ENCODE measurements at places on chromosomes 12 and 14.

DNA sequence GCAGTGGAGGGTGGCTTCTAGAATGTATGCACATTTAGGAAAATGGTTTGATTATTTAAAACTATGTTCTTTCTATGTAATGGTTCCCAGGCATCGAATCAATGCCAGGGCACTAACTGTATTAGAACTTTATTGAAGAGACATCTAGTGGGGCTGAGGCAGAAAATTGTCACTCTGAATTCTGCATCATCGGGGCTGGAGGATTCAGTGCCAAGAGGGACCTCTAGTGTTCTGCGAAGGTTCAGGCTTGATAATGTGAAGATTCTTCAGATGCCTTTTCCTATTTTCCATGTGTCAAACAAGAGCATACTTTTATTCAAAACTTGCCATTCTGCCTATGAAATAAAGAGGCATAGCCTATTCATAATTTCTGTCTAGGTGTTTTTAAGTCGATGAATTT lies 146.3 kb downstream of the CAND1 start:
- DNase-seq, result no peak
- peaks cover 6% of the 10 kb centered on the region for H3K36me3 ChIP-seq
- H3K27ac ChIP-seq, result no peak overlapping the region
- H3K27me3 ChIP-seq, result peaks cover 8% of the 10 kb centered on the region
- H3K4me1 ChIP-seq, result no peaks in the 10 kb centered on the region

- peaks cover 9% of the 10 kb centered on the region for H3K36me3 ChIP-seq
- H3K4me1 ChIP-seq, result peaks cover 2% of the 10 kb centered on the region
- H3K27ac ChIP-seq, result no peak overlapping the region
- no peak for DNase-seq
- no peak overlapping the region for H3K4me3 ChIP-seq
- H3K27me3 ChIP-seq, result peaks cover 30% of the 10 kb centered on the region
Observed at GRCh38 chr12:51941604-51942003, 9.9 kb upstream of the ACVR1B start.

GRCh38 chr14:88252498-88252897 lies 70.6 kb downstream of the KCNK10 start:
- no peaks in the 10 kb centered on the region for H3K4me1 ChIP-seq
- H3K27ac ChIP-seq, result no peak overlapping the region
- no peaks in the 10 kb centered on the region for H3K36me3 ChIP-seq
- DNase-seq, result no peak
- peaks cover 7% of the 10 kb centered on the region for H3K27me3 ChIP-seq

GRCh38 chr14:105386581-105387529 lies 11.5 kb upstream of the TEX22 start:
- peaks cover 2% of the 10 kb centered on the region for H3K36me3 ChIP-seq
- DNase-seq, result no peak
- no peak overlapping the region for H3K4me3 ChIP-seq
- no peaks in the 10 kb centered on the region for H3K27me3 ChIP-seq
- no peak overlapping the region for H3K27ac ChIP-seq

GRCh38 chr14:92122351-92122677 lies 545 bp downstream of the CPSF2 start:
- no peaks in the 10 kb centered on the region for H3K27me3 ChIP-seq
- peaks cover 9% of the 10 kb centered on the region for H3K36me3 ChIP-seq
- DNase-seq, result no peak

GRCh38 chr12:27464220-27464554 lies 17.7 kb downstream of the SMCO2 start:
- H3K4me3 ChIP-seq, result no peak overlapping the region
- H3K27ac ChIP-seq, result no peak overlapping the region
- peaks cover 3% of the 10 kb centered on the region for H3K4me1 ChIP-seq
- DNase-seq, result no peak
- no peaks in the 10 kb centered on the region for H3K36me3 ChIP-seq

- H3K36me3 ChIP-seq, result peaks cover 23% of the 10 kb centered on the region
- peak overlapping the region; percentile 99 for H3K27ac ChIP-seq
- peaks cover 23% of the 10 kb centered on the region for H3K4me1 ChIP-seq
- peak overlapping the region; percentile 100 for H3K4me3 ChIP-seq
- no peak for DNase-seq
- H3K27me3 ChIP-seq, result no peaks in the 10 kb centered on the region
Observed at GRCh38 chr12:112408621-112409020, 784 bp downstream of the RPL6 start.

DNA sequence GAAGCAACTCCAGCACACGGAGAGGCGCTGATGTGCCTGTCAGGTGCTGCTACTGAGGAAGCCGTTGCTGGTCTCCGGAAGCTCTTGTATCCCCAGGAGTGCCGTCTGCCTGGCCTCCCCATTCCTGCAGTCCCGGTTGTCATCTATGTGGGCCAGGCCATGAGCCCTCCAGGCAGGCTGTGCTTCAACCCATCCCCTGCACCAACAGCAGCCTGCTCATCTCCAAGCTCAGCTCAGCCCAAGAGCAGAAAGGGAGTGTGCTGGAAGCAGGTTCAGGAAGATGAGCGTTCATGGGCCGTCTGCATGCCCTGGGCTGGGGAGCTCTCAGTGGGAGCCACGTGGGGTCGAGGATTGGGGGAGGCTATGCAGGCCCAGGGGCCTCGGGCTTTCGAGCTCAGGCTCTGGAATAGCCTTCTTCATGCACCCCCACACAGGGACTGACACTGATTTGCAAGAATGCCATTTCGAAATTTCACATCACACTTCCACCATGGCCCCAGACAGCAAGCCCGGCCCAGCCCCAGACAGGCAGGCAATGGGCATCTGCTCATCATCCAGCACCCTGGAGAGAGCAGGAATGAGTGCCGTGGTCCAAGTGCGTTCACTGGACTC lies 164.5 kb downstream of the KIF26A start:
- peaks cover 2% of the 10 kb centered on the region for H3K4me1 ChIP-seq
- no peak overlapping the region for H3K27ac ChIP-seq
- DNase-seq, result no peak
- H3K36me3 ChIP-seq, result no peaks in the 10 kb centered on the region
- H3K4me3 ChIP-seq, result no peak overlapping the region
- no peaks in the 10 kb centered on the region for H3K27me3 ChIP-seq

- peak overlapping the region; percentile 92 for H3K27ac ChIP-seq
- H3K4me1 ChIP-seq, result peaks cover 40% of the 10 kb centered on the region
- no peaks in the 10 kb centered on the region for H3K27me3 ChIP-seq
- DNase-seq, result no peak
- H3K36me3 ChIP-seq, result peaks cover 7% of the 10 kb centered on the region
Observed at GRCh38 chr12:9741726-9742125, 8.8 kb upstream of the CLECL1 start.

- DNase-seq, result no peak
- peak overlapping the region; percentile 54 for H3K4me3 ChIP-seq
- peaks cover 1% of the 10 kb centered on the region for H3K36me3 ChIP-seq
- H3K27me3 ChIP-seq, result peaks cover 2% of the 10 kb centered on the region
Observed at GRCh38 chr12:103530307-103531066, 34.7 kb upstream of the C12orf42 start.

GRCh38 chr12:89352242-89352491 lies 134 bp downstream of the DUSP6 start:
- H3K27me3 ChIP-seq, result no peaks in the 10 kb centered on the region
- peaks cover 46% of the 10 kb centered on the region for H3K4me1 ChIP-seq
- no peaks in the 10 kb centered on the region for H3K36me3 ChIP-seq
- peak overlapping the region; percentile 98 for H3K4me3 ChIP-seq
- peak overlapping the region; percentile 93 for H3K27ac ChIP-seq
- DNase-seq, result no peak

DNA sequence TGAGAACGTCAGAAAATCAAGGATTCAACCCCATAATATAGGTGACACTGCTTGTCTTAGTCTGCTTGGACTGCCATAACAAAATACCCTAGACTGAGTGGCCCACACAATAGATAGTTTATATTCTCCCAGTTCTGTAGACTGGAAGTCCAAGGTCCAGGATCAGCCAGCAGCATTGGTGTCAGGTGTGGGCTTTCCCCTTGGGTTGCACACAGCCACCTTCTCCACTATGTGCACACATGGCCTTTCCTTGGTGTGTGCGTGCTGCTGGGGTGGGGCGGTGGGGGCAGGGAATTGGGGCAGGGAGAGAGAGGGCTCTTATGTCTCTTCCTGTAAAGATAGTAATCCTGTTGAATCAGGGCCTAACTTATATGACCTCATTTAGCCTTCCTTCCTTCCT lies 106.4 kb downstream of the SLC25A47 start:
- H3K4me3 ChIP-seq, result no peak overlapping the region
- H3K27ac ChIP-seq, result no peak overlapping the region
- H3K36me3 ChIP-seq, result peaks cover 4% of the 10 kb centered on the region
- no peak for DNase-seq

- H3K4me3 ChIP-seq, result no peak overlapping the region
- H3K4me1 ChIP-seq, result no peaks in the 10 kb centered on the region
Observed at GRCh38 chr12:23204933-23205778, 580.2 kb downstream of the ETNK1 start.

- peaks cover 12% of the 10 kb centered on the region for H3K27me3 ChIP-seq
- no peak for DNase-seq
- H3K4me3 ChIP-seq, result no peak overlapping the region
Observed at GRCh38 chr12:51914034-51914923, 7.0 kb downstream of the ACVRL1 start.

- no peak overlapping the region for H3K27ac ChIP-seq
- DNase-seq, result no peak
- no peaks in the 10 kb centered on the region for H3K36me3 ChIP-seq
Observed at GRCh38 chr14:77323571-77323970, 2.7 kb downstream of the GSTZ1 start.

- no peak overlapping the region for H3K4me3 ChIP-seq
- peaks cover 17% of the 10 kb centered on the region for H3K27me3 ChIP-seq
- DNase-seq, result no peak
- H3K27ac ChIP-seq, result no peak overlapping the region
Observed at GRCh38 chr12:51825216-51825615, 23.3 kb downstream of the FIGNL2 start.

DNA sequence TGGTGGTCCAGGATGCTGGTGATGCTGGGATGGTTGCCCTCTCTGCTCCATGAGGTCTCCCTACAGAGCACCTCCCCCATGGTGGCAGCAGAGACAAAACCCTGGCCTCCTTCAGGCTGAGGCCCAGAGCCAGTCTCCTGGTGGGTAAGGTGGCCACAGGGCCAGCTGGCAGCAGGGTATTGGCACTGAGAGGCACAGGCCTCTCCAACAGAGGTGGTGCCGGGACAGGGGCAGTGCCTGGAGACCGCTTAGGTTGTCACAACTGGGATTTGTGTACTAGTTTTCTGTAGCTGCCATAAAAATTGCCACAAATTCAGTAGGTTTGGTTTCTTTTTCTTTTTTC lies 6.1 kb upstream of the MTA1 start:
- peaks cover 14% of the 10 kb centered on the region for H3K27me3 ChIP-seq
- H3K36me3 ChIP-seq, result no peaks in the 10 kb centered on the region
- no peak overlapping the region for H3K4me3 ChIP-seq

- H3K4me1 ChIP-seq, result peaks cover 22% of the 10 kb centered on the region
- peaks cover 2% of the 10 kb centered on the region for H3K27me3 ChIP-seq
- no peak for DNase-seq
- no peaks in the 10 kb centered on the region for H3K36me3 ChIP-seq
- H3K4me3 ChIP-seq, result peak overlapping the region; percentile 60
Observed at GRCh38 chr12:12909228-12909994, 18.0 kb downstream of the GPRC5A start.

GRCh38 chr12:43407816-43408645 lies 144.0 kb downstream of the ADAMTS20 start:
- peaks cover 2% of the 10 kb centered on the region for H3K4me1 ChIP-seq
- no peak overlapping the region for H3K27ac ChIP-seq
- no peak for DNase-seq

- H3K36me3 ChIP-seq, result peaks cover 4% of the 10 kb centered on the region
- H3K27ac ChIP-seq, result no peak overlapping the region
- peaks cover 10% of the 10 kb centered on the region for H3K27me3 ChIP-seq
- DNase-seq, result no peak
Observed at GRCh38 chr14:104120281-104120741, 18.1 kb upstream of the KIF26A start.

- peaks cover 8% of the 10 kb centered on the region for H3K4me1 ChIP-seq
- H3K36me3 ChIP-seq, result no peaks in the 10 kb centered on the region
- peak overlapping the region; percentile 91 for H3K27ac ChIP-seq
- H3K4me3 ChIP-seq, result peak overlapping the region; percentile 94
- peak; percentile 25 for DNase-seq
Observed at GRCh38 chr12:26195641-26196420, 458 bp downstream of the SSPN start.

DNA sequence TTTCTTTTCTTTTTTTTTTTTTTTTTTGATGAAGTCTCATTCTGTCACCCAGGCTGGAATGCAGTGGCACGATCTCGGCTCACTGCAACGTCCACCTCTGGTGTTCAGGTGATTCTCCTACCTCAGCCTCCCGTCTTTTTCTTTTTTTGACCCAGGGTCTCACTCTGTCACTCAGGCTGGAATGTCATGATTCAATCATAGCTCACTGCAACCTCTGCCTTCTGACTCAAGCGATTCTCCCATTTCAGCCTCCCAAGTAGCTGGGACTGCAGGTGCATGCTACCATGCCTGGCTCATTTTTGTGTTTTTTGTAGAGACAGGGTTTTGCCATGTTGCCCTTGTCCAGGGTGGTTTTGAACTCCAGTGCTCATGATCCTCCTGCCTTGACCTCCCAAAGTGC lies 12.0 kb downstream of the FUT8 start:
- H3K36me3 ChIP-seq, result peaks cover 24% of the 10 kb centered on the region
- H3K4me3 ChIP-seq, result no peak overlapping the region
- H3K27me3 ChIP-seq, result no peaks in the 10 kb centered on the region
- H3K27ac ChIP-seq, result no peak overlapping the region
- peaks cover 37% of the 10 kb centered on the region for H3K4me1 ChIP-seq

DNA sequence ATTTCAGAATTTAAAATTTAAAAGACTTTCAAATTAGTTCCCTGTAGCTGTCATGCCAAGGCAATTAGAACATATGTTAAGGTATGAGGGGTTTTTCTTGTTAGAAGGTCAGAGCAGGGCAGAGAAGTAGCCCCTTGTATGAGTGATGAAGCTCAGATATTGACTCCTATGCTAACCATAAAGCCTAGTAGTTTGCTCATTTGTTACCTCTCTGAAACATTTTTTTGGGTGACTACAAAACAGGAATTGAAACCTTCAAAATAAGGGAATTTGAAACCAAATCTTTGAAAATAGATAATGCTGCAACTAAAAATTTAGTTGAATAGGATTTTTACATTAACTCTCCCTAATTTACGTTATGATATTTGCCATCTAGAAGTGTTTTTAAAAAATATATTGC lies 333.5 kb downstream of the NAV3 start:
- no peaks in the 10 kb centered on the region for H3K36me3 ChIP-seq
- no peaks in the 10 kb centered on the region for H3K4me1 ChIP-seq
- no peak overlapping the region for H3K27ac ChIP-seq
- H3K27me3 ChIP-seq, result peaks cover 1% of the 10 kb centered on the region
- DNase-seq, result no peak
- H3K4me3 ChIP-seq, result no peak overlapping the region

GRCh38 chr12:15001733-15002382 lies 29.0 kb downstream of the PDE6H start:
- DNase-seq, result no peak
- H3K27me3 ChIP-seq, result peaks cover 10% of the 10 kb centered on the region
- no peak overlapping the region for H3K4me3 ChIP-seq

- DNase-seq, result no peak
- no peaks in the 10 kb centered on the region for H3K36me3 ChIP-seq
- H3K4me1 ChIP-seq, result peaks cover 31% of the 10 kb centered on the region
- no peak overlapping the region for H3K27ac ChIP-seq
Observed at GRCh38 chr14:76998910-76999309, 29.6 kb downstream of the IRF2BPL start.

DNA sequence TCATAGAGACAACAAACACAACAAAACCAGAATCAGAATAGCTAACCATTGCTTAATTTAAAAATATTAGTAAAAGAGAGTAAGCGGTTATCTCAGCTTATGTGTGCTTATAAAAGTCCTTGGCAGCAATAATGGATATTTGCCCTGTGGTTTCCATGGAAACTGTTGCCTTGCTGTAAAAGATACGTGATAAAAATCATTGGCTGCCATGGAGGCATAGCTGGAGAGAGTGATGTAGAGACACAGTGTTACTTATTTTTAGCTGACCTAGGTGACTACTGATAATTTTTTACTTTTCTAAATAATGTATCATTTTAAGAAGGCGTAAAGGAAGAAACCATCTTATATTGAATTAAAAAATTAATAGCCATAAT lies 92.9 kb downstream of the ERC1 start:
- peaks cover 8% of the 10 kb centered on the region for H3K4me1 ChIP-seq
- no peak for DNase-seq
- peaks cover 10% of the 10 kb centered on the region for H3K36me3 ChIP-seq
- no peaks in the 10 kb centered on the region for H3K27me3 ChIP-seq

Measured in memory B cell (primary cell).